ENCODE measurements at places on chromosomes 3 and 15.

GRCh38 chr3:29933802-29934490 is 653.1 kb downstream of the RBMS3 start:
- DNase-seq = no peak

DNA sequence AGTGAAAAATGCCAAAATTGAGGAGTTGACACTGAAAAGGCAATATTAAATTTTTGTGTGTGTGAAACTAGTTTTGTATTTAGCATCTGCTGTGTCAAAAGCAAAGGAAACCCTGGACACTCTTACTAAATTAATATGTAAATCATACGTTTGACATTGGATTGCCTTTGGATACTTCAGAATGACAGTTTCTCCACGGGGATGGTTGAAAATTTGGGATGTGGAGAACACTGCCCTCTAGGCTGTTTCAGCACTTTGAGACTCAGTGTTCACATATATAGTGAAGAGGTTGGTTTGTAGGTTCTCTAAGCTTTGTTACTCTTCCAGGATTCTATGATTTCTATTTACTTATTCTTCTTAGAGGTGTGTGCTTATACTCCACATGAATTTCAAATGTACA is 3.0 kb downstream of the ROBO2 start:
- no peak for DNase-seq

- DNase-seq = no peak
Observed at GRCh38 chr3:57953576-57953975, 54.6 kb upstream of the FLNB start.

DNA sequence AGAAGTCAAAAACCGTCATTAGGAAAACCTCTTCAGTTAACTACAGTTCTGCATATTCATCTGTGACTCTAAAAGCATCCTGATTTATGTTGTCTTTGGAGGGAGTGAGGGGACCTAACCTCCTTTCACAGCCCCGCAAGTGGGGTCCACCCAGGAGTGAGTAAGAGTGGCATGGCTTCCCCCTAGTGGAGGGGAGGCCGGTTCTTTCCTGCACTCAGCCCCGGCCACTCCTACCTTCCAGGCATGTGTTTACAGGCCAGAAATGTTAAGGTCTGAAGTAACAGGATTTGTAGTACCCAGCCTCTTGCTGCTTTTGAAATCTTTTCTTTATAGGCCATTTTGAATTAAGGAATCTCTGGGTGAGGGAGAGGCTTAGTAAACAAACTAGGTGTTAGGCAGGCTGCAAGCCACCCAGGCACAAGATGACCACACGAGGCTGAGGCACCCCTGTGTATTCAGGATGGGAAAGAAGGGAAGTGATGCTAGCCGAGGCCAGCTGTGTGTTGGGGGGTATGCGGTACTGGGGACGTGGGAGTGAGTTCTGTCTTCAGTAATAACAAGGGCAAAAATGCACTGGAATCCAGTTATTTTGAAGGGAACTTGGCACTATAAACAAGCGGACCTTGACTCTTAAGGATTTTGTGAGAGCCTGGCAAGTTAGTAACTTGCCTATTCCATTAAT is 50.5 kb downstream of the CTDSPL start:
- no peak for DNase-seq

DNA sequence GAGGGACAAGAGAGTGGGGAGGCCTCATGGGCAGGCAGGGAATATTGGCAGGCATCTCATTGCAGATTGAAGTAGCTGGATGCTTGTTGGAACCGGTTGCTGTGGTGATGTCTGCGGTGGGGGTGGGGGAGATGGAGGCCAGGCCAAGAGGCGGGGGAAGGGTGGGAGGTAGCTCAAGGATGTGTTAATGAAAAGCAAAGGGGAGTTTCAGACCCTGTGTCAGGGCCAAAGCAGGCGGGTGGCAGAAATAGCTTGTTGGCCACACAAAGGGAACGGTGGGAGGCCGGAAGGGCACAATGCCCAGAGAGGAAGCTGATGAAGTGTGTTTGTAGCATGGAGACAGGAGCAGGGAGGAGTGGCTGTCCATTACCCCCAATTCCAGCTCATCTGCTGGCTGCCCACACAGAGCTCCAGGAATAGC is 28.0 kb downstream of the CCDC33 start:
- no peak for DNase-seq
